Midbrain (tissue), 1 donor: ENCODE measurements at places on chromosomes 5 and 9.

DNA sequence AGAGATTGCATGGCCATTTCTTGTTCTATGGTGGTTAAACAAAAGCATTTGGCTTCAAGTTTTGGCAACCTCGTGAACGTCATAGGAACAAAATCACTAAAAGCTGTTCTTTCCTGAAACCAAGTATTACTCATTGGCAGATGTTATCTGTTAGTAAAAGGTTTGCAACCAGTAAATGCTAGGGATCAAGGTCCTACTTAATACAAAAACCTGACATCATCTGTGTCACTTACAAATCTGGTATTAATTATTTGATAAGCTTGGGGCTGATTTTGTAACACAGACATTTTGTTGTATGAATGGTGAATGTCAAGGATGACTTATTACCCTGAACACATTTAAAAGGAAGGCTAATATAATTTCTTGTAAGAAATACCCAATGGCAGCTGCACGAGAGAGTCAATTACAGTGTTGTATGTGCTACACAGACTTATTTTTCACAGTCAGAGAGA, 486.4 kb upstream of the ZNF608 start:
- DNase-seq, result no peak

- DNase-seq, result no peak
Observed at GRCh38 chr5:14757850-14758249, 93.3 kb downstream of the OTULIN start.

- no peak for DNase-seq
Observed at GRCh38 chr9:114664181-114664580, 6.6 kb upstream of the TEX53 start.

DNA sequence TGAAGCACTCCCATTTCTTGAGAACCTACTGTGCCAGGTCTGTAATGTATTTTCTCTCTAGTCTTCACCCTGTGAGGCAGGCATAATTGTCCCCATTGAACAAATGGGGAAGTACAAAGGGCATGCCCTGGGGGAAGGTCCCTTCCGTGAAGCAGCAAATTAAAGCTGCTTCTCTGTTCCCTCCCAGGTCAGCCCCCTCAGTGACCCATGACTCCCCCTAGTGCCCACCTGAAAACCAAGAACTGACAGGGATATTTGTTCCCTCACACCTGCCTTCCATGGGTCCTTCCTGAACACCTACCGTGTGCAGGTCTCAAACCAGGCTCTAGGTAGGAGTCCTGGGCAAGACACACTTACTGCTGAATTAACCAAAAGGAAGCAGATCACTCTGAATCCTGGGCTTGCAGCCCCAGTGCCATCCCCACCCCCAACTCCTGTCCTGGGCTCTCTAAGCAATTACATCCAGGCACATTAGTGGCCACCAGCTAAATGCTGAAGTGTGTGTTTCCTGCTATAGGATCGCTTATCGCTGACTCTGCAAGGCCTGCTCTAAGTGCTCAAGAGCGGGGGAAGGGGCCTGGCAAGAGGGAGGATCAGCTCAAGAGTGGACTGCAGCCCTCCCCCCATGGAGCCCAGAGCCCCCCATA, 254.8 kb downstream of the CDK5RAP2 start:
- DNase-seq, result no peak

DNA sequence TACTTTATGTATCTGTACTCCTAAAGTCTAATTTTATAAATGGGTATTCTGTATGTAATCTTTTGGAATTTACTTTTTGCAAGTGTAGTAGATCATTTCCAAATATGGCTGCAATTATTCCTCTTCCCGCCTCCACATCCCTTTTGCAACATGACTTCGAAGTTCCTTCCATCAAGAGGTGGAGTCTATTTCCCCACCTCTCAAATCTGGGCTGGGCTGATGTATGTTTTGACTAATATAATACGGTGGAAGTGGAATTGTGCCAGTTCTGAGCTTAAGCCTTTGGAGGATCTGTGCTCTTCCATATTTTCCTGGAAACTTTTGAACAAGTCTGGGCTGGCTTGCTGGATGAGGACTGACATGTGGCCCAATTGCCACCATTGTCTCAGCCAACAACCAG, 155.9 kb downstream of the FGF18 start:
- DNase-seq, result no peak

- DNase-seq, result no peak
Observed at GRCh38 chr5:14143546-14143840, 351 bp downstream of the TRIO start.

- no peak for DNase-seq
Observed at GRCh38 chr9:84216151-84216550, 124.4 kb downstream of the SLC28A3 start.

- no peak for DNase-seq
Observed at GRCh38 chr5:59246145-59246869, 647.2 kb downstream of the PDE4D start.

DNA sequence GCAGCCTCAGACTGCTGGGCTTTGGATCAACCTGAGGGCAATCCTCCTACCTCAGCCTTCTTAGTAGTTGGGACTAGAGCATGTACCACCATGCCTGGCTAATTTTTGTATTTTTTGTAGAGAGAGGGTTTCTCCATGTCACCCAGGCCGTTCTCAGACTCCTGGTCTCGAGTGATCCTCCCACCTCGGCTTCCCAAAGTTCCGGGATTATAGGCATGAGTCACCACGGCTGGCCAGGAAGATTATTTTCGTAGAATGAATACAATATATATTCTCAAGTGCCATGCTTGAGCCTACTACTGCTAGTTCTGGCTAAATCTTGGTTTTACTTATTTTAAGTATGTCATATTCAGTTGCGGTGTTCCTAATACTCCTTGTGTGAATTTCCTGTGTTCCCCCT, 88.2 kb upstream of the CLINT1 start:
- DNase-seq, result no peak

- DNase-seq, result no peak
Observed at GRCh38 chr5:80437326-80437725, 29.5 kb downstream of the ZFYVE16 start.

GRCh38 chr9:71895117-71895516, 15.9 kb downstream of the ABHD17B start:
- DNase-seq, result no peak

- no peak for DNase-seq
Observed at GRCh38 chr5:122967085-122967484, 69.4 kb downstream of the PPIC start.

DNA sequence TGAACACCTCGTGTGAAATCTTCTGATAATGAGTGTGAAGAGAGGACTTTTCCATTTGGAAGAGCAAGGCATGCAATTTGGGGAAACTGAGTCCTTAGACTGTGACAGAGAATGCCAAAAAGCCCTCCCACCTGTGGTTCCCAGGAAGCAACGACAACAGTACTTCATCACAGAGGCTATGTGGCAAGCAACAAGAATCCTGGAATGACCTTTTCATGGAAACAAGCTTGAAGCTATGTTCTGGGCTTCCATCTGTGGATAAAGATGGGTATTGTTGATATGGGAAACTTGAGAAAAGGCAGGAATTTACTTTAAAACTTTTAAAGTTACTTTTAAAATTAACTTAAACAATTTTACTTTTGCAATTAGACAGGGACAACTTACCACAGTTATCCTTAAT, 131.2 kb upstream of the ANKH start:
- no peak for DNase-seq

GRCh38 chr9:130565792-130566191, 13.6 kb upstream of the FUBP3 start:
- no peak for DNase-seq

DNA sequence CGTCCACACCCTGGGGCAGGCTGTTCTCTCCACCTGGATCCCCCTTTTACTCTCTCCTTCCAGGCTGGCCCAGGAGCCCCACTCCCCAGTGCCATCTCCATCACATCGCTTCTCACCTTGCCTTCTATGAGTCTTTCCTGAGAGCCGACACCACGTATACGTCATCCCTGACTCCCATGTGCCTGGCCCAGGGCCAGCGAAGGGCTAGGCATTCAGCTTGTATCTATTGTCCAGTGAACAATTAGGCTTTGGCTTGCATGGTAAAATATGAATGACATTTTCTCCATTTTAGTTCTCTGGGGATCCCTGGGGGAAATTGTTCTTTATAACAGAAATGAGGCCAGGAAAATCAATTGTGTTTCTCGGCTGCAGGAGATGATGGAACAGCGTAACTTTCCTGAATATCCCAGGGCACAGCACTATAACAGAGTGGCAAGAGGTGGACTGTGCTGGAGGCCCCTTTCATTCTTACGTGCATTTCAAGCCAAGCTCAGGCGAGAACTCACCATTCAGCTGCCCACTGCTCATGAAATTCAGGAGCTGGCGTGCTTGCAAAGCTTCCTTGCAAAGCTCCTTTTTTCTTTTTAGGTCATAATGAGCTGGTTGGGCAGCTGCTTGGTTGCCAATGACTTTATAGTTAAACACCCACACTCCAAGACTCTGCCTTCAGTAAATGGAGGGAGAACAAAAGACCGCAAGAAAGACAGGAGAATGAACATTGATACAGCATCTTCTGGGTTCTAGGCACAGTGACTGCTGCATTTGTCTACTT, 37.7 kb downstream of the NSG2 start:
- peak; percentile 37 for DNase-seq
